GOT3 (cell line): ENCODE measurements at places on chromosomes 4 and X.

DNA sequence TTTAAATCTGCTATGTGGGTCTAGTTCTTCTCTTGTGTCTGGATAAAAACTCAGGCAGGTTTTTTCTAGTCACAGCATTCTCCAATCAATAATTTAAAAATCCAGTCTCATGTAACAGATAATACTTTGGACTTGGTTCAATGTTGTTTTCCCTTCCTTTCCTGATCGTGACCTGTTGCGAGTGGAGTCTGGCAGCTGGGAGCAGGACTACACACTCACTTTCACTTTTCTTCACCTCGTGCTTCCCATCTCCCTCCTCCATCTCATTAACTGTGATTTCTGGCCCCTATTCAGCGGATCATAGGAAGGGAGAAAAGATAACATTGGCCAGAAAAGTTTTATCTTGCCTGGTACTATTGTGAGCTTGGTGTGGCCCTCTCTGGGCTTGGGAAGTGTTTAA is 96.6 kb upstream of the GATB start:
- no peak for DNase-seq

DNA sequence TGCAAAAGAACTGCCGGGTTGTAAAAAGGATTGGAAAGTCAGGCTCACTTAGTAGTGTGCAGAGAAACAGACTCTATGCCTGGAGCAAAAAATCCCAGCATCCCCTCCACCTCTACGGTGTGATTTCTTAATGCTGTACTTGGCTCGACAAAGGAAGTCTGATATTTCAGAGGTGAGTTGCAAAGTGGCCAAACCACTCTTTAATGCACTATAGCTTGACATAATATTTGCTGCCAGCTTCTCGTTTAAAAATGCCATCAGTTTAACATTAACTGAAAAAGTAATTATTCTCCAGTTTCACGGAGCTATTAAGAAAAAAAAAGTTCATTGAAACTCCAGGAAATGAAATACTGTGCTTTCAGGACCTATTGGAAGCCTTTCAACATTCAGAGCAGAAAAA is 448.3 kb upstream of the ZFP42 start:
- DNase-seq, result no peak

- DNase-seq, result no peak
These were observed 1788.0 kb upstream of the TENM3 start for GRCh38 chr4:180455226-180455625.

DNA sequence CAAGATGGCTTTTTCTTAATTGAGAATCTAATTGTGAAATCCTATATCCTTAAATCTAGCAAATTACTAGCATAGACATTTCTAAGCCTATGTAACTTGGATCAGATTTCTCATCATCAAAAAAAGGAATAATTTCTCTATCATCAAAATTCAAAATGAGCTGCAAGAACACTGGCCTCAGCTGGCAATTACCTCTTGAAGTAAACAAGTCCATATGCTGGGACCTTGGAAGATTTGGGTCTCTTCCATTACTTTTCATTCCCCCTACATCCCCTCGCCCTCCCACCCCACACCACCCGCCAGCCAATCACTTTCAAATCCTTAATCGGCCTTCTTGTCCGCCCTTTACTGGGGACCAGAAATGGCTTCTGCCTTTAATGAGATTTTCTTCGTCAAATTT is 23.3 kb upstream of the MBTPS2 start:
- DNase-seq, result no peak

- no peak for DNase-seq
These were observed 11.3 kb upstream of the DHX15 start for GRCh38 chr4:24595659-24596058.

DNA sequence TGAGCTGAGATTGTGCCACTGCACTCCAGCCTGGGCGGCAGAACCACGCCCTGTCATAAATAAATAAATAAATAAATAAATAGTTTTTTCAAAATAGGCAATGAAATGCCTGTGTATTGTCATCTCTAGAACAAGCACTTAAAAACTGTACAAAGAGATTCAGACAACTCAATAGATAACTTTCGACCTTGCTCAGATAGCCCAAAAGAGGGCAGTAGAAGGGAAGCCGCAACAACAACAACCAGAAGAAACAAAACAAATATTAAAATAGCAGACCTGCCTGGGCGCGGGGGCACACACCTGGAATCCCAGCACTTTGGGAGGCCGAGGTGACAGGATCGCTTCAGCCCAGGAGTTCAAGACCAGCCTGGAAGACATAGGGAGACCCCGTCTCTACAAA is 9.4 kb upstream of the CLDN34 start:
- DNase-seq, result no peak

- no peak for DNase-seq
These were observed 146.8 kb downstream of the PTTG2 start for GRCh38 chr4:38106886-38107514.

GRCh38 chr4:109072595-109072994 is 229.9 kb downstream of the COL25A1 start:
- DNase-seq, result no peak

- no peak for DNase-seq
These were observed 1.0 kb upstream of the SFRP2 start for GRCh38 chr4:153789741-153790499.

- no peak for DNase-seq
These were observed 21.1 kb upstream of the CD40LG start for GRCh38 chrX:136626891-136627290.

- no peak for DNase-seq
These were observed 152.7 kb upstream of the AADAT start for GRCh38 chr4:170242471-170242870.

DNA sequence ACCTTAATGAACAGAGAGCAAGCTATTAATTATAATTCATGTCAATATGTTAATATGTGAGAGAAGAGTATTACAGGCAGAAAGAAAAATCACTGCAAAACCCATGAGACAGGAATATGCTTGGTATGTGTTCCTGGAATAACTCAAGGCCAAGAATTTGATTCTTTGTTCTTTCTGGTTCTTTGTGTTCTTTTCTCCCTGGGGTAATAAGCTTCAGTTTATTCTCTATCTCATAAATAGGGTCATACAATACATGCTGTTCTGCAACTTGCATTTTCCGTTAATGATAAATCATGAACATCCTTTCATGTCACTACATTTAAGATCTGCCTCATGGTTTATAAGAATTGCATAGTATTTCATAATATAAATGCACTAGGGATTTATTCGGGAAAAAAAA is 16.8 kb upstream of the THOC2 start:
- DNase-seq, result no peak

- no peak for DNase-seq
These were observed 314.6 kb upstream of the CASK start for GRCh38 chrX:42237956-42238355.

GRCh38 chr4:162347842-162348213 is 184.0 kb upstream of the FSTL5 start:
- no peak for DNase-seq

- no peak for DNase-seq
These were observed 763 bp downstream of the PYURF start for GRCh38 chr4:88522702-88523324.

DNA sequence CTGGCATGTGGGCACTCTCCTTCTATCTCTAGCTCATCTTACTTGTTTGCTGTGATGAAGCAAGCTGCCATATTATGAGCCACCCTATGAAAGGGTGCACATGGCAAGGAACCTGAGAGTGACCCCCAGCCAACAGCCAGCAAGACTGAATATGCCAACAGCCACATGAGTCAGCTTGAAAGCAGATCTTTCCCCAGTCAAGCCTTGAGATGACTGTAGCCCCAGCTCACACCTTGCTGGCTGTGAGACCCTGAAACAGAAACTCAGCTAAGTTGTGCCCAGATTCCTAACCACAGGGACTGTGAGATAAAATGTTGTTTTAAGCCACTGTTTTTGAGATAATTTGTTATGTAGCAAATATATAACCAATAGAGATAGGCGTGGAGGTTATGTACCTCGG is 36.2 kb downstream of the KDM5C start:
- DNase-seq, result no peak

DNA sequence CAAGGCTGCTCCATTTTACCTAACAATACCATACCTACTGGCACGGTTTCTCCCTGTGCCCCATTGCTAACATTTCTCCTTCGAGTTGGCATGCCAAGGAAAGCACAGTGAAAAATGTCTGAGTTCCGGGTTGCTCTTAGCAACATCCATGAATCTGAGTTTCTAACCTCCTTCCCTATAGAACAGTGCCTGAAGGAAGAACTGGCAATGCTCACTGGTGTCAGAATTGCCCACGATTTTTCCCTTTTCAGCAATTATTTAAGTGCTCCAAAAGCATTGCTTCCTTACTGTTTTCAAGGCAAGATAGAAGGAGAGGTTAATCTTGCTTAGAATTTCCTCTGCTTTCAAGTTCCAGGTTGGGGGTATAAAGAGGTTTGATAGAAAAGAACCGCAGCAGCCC is 75.1 kb downstream of the SORBS2 start:
- no peak for DNase-seq
